ELF-1 (cell line): ENCODE measurements at places on chromosomes 12 and 14.
A peak's percentile ranks its signal among the peaks of the same experiment; 100 is the strongest.

GRCh38 chr12:99898645-99899044, 86.1 kb downstream of the ANKS1B start:
- no peak for DNase-seq

GRCh38 chr12:108677381-108677780, 43.7 kb upstream of the SELPLG start:
- DNase-seq, result no peak

GRCh38 chr14:94461526-94462218, 9.1 kb upstream of the SERPINA11 start:
- DNase-seq, result no peak

DNA sequence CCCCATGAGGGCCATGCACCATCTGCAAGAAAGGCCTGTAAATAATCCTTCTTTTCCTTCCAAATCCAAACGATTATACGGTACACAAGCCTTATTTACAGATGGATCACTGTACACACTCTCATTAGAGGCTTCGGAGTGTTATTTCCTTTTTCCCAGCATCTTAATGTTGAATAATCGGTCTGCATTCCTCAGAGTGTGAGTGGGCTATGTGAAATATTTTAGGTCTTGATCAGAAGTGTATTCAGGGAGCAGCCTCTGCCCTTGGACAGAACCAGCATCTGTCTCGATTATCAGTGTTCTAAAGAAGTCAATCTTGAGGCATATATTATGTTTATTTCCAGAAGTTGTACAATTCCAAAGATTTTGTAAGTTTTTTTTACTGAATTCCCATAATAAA, 340.6 kb downstream of the SEC23A start:
- DNase-seq, result no peak

GRCh38 chr14:104795781-104796686, 486 bp upstream of the AKT1 start:
- no peak for DNase-seq

DNA sequence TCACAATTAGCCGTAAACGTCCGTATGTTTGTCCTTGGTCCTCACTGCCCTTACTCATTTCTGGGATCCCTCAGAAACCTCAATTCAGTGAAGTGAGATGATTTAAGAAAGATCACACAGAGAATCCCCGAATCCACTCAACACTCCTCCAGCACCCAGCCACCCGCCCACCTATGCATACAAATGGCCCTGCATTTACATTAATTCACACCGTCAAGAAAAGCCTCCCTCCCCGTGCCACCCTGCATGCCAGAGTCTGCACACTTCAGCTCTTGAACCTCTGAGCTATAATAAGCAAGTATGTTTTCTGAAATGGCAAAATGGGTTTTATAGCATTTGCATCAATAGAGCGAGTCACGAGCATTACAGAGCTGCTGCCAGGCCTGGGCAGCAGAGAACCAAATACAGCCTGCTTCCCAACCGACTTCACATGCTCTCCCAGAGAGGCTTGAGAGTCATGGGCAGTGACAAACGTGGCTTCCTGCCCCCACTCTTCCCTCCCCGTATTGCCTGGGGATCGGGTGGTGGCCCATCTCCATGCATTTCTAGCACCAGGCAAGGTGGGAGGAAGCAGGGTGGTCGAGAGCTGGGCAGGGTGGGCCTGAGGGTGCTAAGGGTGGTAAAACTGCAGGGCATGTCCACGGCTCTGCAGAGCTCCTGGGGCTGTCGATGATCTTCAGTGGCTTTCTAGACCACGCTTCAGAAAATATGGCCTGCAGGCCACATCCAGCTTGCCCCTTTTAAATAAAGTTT, 177.6 kb downstream of the RIMBP2 start:
- DNase-seq, result no peak

GRCh38 chr12:58313091-58313855, 371.9 kb downstream of the ATP23 start:
- DNase-seq, result no peak

DNA sequence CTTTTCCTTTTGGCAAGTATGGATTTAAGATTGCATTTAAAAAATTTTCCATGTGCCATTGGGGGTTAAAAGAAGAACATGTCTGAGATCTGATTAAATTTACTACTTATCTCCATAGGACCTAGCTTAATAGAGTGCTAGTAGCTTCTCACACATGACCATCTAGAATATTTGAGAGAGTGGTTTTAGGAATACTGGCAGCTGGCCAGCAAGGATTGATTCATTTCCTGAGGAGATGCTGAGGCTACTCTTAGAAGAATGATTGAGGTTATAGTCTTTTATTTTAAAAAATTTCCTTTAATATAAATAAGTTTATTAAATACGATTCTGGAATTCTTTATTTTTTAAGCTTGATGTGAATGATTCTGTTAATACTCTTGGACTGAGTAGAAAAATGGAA, 56.2 kb downstream of the MIPOL1 start:
- DNase-seq, result no peak

- DNase-seq, result no peak
Observed at GRCh38 chr12:129631316-129631715, 272.5 kb downstream of the TMEM132D start.

GRCh38 chr12:121974026-121974985, 47.4 kb upstream of the BCL7A start:
- DNase-seq, result no peak

DNA sequence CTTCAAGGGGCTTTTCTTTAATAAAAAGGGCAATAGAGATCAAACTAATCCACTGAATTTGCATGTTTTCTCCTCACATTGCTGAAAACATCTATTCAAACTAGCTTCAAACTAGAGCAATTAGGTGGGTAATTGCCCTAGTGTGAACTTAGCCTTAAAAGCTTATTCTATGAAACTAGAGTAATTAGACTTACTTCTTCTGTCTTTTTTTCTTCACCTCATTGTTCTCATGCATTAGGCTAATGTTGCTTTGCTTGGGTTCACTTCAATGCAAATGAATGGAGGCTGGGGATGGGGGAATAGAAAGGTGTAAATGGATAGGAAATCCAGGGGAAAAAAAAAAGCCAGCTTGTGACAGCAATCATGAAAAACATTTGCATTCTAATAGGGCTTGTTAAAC, 414.8 kb upstream of the LMO3 start:
- peak; percentile 10 for DNase-seq

DNA sequence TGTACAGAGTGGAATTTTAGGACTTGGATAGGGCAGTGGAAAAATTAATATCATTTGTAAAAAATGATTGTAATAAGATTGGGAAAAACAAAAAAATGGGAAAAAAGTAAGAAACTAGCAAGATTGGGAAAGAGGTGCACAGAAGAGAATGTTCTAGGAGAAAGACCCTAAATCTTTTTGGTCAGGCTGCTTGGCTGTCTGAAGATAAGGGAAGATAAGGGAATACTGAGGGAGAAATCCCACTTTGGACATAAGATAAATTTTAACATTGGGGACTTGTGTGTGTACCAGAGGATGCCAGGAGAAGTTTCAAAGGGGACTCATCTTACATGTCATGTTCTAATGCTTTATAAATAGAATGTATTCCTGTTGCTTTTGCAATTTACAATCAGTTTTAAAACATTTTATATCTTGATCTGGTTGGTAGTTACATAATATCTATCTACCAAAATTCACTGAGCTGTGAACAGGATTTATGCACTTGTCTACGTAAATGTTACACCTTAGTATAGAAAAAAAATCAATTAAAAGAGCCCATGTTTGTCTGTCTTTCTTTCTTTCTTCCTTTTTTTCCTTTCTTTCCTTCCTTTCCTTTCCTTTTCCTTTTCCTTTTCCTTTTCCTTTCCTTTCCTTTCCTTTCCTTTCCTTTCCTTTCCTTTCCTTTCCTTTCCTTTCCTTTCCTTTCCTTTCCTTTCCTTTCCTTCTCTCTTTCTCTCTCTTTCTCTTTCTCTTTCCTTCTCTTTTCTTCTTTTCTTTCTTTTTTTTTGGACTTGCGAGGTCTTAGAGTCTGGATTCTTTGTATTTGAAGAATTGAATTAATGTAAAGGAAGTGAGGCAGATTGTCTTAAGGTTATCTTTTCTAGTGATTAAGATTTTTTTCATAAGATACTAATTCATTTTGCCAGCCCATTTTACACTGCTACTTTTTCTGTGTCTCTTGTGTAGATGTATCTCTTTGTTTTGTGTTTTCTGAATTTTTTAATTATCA, 66.1 kb downstream of the KTN1 start:
- DNase-seq, result no peak

GRCh38 chr14:60974090-60974651, 6.7 kb downstream of the TRMT5 start:
- DNase-seq, result no peak

GRCh38 chr12:34405286-34406227, 383.3 kb downstream of the ALG10 start:
- DNase-seq, result no peak

DNA sequence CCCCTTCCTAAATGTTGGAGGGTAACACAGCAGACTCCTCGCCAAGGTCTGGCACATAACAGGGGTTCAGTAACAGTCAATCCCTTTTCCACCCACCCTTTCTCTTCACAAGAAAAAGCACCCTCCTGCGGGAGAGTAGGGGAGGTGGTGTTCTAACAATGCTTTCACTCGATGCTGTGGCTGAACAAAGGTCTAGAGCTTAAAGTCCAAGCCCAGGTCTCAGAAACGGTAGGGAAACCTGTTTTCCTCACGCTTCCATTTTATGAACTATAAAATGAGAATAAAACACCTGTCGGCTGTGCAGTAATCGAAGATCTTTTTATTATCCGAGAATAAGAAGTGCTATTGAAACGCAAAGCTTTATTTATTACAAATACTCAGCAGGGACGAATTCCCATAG, 20.9 kb upstream of the CACNA2D4 start:
- DNase-seq, result no peak

GRCh38 chr12:64895526-64895925, 71.1 kb downstream of the TBC1D30 start:
- DNase-seq, result no peak

DNA sequence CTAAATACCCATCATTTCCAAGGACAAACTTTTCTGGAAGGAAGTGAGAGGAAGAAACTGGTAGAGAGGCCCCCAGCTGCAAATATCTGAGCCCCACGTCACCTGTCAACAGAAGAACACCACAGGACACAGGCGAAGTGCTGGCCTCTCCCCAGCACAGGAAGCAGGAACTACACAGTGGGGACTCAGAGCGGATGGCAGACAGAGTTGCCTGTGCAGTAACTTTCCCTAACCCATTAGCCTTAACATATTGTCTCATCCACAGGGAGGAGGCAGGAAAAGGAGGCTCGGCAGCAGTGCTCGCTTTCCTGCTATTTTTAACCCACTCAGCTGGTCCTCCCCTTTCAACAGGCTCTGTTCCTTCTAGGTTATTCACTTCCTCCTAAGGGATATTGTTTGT, 111.5 kb upstream of the TMPO start:
- no peak for DNase-seq

DNA sequence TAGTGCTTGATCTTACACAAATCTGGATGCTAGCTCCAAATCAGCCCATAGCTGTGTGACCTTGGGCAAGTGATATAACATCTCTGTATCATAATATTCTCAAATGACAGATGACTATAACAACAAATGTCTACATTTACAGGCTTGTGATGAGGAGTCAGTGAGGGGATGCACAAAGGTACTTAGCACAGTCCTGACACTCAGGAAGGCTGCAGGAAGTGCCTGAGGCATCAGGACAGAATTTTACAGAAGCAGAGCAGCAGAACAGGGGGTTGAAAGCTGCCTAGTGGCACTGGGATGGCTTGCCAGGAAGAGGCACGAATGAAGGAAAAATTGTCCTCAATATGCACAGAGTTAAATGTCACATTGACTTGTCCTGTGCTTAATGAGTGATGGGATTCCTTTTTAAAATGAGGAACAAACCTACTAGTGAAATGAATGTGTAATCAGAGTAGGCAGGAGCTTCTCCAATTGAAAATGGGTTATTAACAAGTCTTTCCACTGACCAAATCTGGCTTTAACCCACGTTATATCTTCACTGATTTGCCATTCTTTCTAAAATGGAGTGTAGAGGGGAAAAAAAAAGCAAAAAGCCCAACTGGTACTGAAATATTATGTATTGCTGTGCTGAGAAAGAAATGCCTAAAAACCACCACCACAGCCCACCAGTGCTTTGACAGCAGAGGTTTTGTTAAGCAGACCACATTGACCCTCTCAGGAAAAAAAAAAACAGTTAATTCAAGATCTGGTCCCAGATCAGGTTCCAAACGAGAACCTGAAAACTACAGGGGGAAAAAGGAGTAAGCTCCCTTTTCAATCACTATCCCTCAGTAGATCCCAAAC, 11.6 kb downstream of the BTG1 start:
- DNase-seq, result peak; percentile 35

GRCh38 chr12:131733874-131734273, 23.0 kb downstream of the SFSWAP start:
- DNase-seq, result no peak

GRCh38 chr14:91229743-91230200, 14.7 kb downstream of the GPR68 start:
- no peak for DNase-seq

DNA sequence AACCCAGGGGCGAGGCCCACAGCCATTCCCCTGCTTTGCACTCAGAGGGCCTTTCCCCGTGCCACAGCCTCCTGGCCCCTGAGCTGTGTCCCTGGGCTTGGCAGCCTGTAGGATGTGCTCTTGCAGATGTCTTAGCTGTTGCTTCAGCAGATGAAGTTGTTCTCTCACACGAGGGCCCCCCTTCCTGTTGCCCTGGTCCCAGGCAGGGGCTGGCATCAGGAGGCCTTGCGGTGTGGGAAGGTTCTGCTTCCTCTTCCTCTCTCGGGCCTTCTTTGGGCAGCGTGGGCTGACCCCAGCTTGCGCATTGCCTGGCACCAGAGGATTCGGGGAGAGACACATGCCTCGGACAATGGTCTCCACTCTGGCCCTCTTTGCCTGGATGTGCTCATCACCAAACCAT, 12.7 kb downstream of the PROX2 start:
- DNase-seq, result no peak

DNA sequence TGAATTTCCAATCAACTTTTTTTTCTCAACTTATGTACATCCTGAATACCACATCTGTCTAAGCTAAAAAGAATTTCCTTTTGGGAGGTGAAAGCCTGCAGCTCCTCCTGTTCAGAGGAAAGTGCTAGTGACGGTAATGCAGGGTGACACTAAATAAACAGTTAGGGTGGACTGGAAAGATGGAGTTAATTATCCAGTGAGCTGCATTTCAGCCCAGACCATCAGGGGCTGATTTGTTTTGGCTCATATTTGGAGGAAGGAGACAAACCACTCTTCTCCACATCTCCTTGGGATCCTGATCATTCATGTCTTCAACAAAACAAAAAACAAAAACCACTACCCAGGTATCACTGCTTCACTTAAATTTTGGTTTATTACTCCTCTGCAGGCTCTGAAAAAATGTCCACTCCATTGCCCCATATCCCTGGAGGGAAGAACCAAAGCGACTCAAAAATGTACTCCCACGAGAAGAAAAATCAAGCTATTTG, 5.1 kb upstream of the SIX1 start:
- DNase-seq, result no peak

- no peak for DNase-seq
Observed at GRCh38 chr12:107287436-107288413, 194.4 kb upstream of the CRY1 start.

- DNase-seq, result no peak
Observed at GRCh38 chr12:123059500-123059899, 79.0 kb downstream of the ARL6IP4 start.
